ENCODE measurements at places on chromosomes 7 and 10. TPM values are rescaled to one million over a fixed set of nuclear protein-coding genes. Genes with fewer than 3 reads are reported as not detected.

GPR146 gene
- 5.1 TPM for total RNA-seq

POP7 gene
- total RNA-seq = 25.7 TPM

SPDYE2 gene
- total RNA-seq = not detected

VOPP1 gene
- 74.6 TPM for total RNA-seq

PSAP gene
- 1,391 TPM for total RNA-seq

SP8 gene
- not detected for total RNA-seq

PNLIPRP2 gene
- not detected for total RNA-seq

ANKRD30A gene
- not detected for total RNA-seq

GNAI1 gene
- total RNA-seq = 42.1 TPM

TSPAN13 gene
- 1.8 TPM for total RNA-seq

NIPSNAP2 gene
- 56.9 TPM for total RNA-seq

CALHM1 gene
- total RNA-seq = not detected

HMX3 gene
- not detected for total RNA-seq

FAM13C gene
- total RNA-seq = 6.2 TPM

CPN1 gene
- total RNA-seq = not detected

SLC18A2 gene
- under 0.01 TPM for total RNA-seq

UNC5B gene
- total RNA-seq = 135 TPM

SH3PXD2A gene
- total RNA-seq = 27.7 TPM

ERVW-1 gene
- total RNA-seq = not detected

TAS2R5 gene
- total RNA-seq = 1.8 TPM

C10orf95 gene
- not detected for total RNA-seq

UNCX gene
- not detected for total RNA-seq

GPRIN2 gene
- total RNA-seq = not detected

BAZ1B gene
- 58.3 TPM for total RNA-seq

METTL27 gene
- 8.7 TPM for total RNA-seq

FRMPD2 gene
- total RNA-seq = 0.59 TPM

PRLHR gene
- not detected for total RNA-seq

PDZD8 gene
- total RNA-seq = 38.3 TPM

PKD2L1 gene
- not detected for total RNA-seq

LSM5 gene
- total RNA-seq = 17.4 TPM

MUC3A gene
- not detected for total RNA-seq

FAM25G gene
- total RNA-seq = not detected

CDC14C gene
- total RNA-seq = 0.29 TPM

STN1 gene
- total RNA-seq = 20.6 TPM

HOXA7 gene
- 4.4 TPM for total RNA-seq

PCLO gene
- total RNA-seq = under 0.01 TPM

TASOR2 gene
- 92.8 TPM for total RNA-seq

NPVF gene
- total RNA-seq = not detected

OR2A7 gene
- 1.1 TPM for total RNA-seq

TMEM229A gene
- not detected for total RNA-seq

INMT gene
- 1.5 TPM for total RNA-seq

HYAL4 gene
- total RNA-seq = not detected

TMEM273 gene
- 0.59 TPM for total RNA-seq

HOXA2 gene
- 0.36 TPM for total RNA-seq
